ENCODE measurements at places on chromosomes 11 and 22.
A peak's percentile ranks its signal among the peaks of the same experiment; 100 is the strongest.

- DNase-seq: no peak
These were observed 64.1 kb upstream of the RCN1 start for GRCh38 chr11:32026766-32027165.

DNA sequence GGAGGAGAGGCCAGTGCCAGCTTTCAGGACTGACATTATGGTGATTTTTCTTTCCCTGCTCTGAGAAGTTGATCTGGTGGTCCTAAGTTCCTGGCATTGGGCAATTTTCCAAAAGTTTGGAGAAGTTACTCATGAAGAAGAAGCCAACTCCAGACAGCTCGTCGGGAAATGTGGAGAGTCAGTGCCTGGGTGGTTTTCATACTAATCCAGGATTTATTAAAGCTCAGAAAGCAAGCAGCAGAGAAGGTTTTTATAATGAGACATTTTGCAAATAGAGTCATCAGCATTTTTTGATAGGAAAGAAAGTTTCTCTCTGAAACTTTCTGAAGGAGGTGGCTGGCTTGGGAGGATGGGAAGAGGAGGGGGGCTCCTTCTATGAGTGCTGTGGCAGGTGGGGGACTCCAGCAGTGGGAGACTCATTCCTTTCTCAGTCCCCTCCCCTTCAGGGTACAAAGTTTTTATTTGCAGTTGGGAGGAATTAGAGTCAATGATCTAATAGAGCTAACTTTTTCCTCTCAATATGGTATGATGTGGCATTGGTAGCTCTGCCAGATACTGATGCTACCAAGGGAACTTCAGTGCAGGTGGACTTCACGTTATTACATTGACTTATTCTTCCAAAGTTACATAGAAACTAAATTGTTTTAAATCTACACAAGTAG, 55.4 kb downstream of the LIF start:
- peak; percentile 2 for DNase-seq

DNA sequence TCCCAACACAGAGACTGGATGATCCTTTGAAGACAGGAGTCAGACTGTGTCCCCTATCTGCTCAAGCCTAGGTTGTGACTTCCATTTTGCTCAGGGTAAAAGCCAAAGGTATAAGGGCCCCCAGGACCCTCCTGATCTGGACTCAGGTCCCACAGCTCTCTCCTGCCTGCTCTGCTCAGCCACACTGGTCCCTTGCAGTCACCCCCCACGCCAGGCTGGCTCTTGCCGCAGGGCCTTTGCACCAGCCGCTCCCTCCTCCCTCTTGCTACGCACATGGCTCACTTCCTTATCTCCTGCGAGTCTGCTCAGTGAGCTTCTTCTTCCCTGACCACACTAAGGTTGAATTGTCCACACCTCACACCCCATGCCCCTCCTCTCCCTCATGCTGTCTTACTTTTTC, 28.4 kb upstream of the CACNG2 start:
- DNase-seq: no peak

- no peak for DNase-seq
These were observed 48.4 kb upstream of the RAB1B start for GRCh38 chr11:66219846-66220565.

- DNase-seq: peak; percentile 59
These were observed 104.1 kb upstream of the E2F8 start for GRCh38 chr11:19344661-19345518.

GRCh38 chr11:113189909-113190667, 124.3 kb upstream of the TTC12 start:
- DNase-seq: no peak

DNA sequence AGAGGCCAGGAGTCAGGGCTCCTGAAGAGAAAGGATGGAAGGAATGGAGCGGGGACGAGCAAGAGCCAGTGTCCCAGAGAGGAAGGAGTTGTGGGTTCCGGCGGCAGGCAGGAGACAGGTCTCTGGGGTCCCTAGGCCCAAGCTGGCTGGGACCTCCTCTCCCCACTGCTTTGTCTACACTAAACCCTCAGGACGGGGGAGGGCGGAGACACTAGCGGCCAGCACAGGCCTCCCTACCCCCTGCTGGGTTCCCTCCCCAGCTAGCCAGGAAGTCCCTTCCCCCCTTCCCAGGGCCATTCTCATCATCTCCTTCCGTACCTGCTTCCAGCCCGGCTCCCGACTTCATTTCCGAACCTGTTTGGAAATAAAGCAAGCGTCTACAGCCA, 79.5 kb downstream of the ST3GAL4 start:
- no peak for DNase-seq

GRCh38 chr11:85699957-85700741, 14.2 kb upstream of the CCDC89 start:
- no peak for DNase-seq
